ENCODE measurements at places on chromosomes 11 and 22. TPM values are rescaled to one million over a fixed set of nuclear protein-coding genes. Genes with fewer than 3 reads are reported as not detected.

GRCh38 chr11:25890626-25891260, 441.2 kb upstream of the ANO3 start:
- no peak for DNase-seq

- no peak for DNase-seq
Measured at GRCh38 chr11:7196396-7197146, 55.1 kb upstream of the SYT9 start.

- DNase-seq: no peak
Measured at GRCh38 chr11:32939046-32939445, 46.4 kb downstream of the QSER1 start.

- peak; percentile 82 for DNase-seq
Measured at GRCh38 chr11:65429724-65430405, 7.3 kb downstream of the NEAT1 start.

DNA sequence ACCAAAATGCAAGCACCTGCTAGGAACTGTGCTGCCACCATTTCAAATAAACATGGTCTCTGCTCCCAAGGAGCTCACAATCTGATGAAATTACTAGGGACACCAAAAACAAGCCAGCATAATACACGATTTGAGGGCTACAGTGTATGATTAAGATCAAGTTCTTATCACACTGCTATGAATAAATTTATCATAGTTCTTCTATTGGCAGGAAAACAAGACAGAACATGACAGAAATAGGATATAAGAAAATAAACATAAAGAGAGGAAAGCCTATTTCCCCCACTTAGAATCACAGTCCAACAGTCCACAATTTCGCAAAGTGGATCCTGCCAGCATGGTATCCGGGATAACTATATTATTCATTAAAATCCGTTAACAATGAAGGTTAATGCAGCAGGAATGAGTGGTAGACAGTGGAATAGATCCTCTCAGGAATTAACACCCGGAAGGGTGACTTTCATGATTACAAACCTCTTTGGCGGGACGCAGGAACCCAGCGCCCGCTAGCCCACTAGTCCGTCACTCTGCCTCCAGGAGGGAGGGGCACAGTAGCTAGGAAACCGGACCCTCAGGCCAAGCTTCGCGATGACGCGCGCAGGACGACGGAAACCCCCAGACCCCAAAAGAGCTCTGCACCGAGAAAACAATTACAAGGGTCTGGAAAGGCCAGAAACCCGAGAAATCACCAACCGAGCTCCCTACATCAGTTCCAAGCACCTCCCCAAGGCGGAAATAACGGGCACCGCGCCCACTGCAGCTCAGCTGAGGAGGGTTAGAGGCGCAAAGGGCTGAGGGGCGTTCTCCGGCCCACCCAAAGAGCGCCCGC, 607 bp downstream of the CCDC82 start:
- peak; percentile 56 for DNase-seq

DNA sequence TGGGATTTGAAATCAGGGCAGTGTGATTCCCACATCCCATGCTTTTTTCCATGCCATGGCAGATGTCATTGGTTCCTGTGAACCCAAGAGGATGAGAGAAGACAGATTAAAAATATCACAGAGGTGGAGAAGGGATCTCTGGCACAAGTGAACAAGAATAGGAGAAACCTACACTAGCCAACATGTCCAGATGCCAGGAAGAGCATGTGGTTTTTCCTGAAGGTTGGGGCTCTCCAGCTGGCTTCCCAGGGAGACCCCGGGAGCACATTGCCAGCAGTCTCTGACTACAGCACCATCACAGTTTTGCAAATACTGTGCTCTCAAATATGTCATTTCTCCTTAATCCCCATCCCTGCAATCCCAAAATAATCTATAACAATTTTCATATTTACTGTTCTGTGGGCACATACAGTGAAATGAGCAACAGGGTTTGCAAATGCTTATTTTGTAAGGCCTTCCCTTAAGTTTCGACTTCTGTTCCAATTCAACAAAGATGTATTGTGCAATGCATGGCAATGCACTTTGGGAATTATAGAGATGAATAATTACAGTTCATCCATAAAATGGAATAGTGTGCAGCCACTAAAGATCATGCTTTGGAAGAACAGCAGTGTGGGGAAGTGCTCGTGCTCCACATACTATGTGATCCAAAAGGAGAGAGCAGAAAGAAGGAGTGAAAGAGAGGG, 4.8 kb downstream of the ANKK1 start:
- DNase-seq: no peak

DNA sequence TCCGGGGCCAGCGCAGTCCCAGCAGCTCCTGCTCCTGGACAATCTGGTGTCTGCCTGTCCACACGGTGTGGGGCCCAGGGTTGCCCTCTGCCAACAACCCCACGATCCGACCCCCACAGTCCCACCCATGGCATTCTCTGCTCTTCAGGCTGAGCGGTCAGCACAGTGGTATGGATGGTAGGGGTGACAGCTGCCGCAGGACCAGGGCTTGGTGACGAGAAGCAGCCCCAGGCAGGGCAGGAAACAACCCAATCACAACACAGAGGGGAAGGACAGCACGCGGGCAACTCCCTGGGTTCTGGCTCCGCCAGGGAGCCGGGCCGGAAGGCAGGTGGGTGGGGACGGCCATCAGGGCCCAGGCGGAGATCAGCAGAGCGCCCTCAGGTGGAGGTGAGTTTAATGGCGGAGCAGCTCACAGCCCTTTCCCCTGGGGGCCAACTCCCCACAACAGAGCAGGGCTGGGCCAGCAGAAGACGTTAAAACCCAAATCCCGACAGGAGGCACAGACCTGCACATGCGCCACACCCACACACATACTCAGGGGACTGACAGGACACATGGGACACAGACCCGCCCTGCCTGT, 5.3 kb upstream of the CHADL start:
- no peak for DNase-seq

GRCh38 chr11:6584528-6584927, 18.9 kb downstream of the RRP8 start:
- DNase-seq: no peak

GRCh38 chr22:40348025-40348658, 1.8 kb downstream of the ADSL start:
- DNase-seq: no peak

DNA sequence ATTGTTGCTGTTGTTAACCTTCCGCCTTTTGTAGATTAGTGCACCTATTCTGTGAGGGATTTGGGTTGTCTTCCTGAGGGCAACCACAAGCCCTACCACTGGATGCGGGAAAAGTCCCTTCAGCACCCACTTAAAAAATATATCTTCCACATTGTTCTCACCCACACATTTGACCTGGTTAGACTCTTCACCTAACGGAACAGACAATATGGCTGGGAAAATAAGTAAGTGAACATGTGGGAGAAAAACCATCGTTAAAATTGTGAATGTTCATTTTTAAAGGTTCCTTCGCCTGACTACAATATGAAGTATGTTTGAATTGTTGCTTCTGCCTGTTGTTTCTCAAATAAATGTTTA, 72.0 kb upstream of the MPEG1 start:
- DNase-seq: no peak

DNA sequence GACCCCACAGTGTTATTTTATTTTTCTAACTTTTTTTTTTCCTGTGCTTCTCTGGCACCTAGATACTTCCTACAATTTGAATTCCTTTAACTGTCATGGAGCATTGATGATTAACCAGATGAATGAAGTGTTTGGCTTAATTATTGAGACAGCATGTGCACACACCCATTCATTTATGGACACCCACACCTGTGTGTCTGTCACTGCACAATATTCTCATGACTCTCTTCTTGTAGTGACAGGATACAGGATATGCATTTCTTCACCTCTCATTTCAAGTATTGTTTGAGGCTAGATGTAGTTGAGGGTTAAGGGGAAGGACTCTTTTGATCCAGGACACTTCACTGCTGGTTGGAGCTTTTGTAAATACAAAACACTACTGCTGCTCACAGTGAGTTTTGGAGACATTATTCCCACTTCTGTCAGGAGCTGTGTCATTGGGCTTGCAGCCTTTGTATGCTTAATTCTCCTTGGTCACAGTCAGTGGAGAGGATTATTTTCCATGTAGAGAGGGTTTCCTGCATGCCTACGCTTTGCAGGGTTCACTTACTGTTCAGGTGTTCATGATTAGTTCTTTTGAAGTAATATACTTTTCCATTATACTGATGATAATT, 33.5 kb downstream of the SPECC1L start:
- DNase-seq: no peak

- no peak for DNase-seq
Measured at GRCh38 chr11:76918941-76919386, 58.2 kb downstream of the ACER3 start.

DNA sequence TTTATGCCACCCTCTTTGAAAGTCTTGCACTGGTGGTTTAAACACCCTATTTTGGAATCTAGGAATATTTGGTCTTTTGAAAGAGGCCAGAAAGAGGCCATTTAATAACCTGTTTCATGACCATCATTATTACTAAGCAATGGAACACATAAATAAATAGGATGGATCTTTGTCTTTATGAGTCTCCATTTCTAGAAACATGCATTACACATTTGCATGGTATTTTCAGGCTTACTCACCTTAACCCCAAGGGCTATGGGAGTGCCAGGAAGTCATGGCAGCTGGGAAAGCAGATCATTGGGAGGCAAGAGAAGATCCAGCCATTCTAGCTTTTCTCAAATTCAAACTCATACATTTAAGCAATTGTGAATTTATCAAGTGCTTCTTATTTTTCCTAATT, 185.8 kb upstream of the POU2AF2 start:
- DNase-seq: no peak

GRCh38 chr22:46693634-46694415, 44.2 kb downstream of the CERK start:
- no peak for DNase-seq

- no peak for DNase-seq
Measured at GRCh38 chr22:46110215-46110614, 40.1 kb upstream of the PPARA start.

DNA sequence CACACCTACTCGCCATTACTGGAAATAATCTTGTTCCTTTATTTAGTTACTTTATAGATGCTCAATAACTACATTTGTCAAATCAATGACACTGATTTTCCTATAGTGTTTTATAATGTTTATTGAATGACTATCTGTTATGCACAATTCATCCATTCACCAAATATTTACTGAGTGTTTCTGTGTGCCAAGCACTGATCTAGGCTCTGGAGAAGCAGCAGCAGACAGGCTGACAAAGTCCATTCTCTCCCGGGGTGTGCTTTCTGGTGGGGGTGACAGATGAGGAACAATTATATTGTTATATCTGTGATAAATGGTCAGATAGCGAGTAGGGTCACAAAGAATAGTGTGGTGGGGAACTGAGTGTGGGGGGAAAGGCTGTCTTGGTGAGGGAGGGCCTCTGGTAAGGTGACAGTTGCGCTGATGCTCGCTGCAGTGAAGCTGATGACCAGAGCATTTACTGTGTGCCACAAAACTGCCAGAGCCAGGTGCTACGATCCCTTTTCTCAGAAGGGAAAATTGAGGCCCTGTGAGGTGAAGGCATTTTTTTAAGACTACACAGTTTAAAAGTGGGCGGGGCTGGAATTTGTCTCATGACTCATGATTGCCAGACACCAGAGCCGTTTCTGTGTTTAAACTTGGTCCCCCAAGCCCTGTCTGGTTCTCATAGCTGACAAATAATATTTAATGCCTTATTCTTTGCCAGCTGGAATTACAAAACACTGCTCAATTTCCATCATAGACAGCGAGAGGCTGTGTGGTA, 10.2 kb downstream of the PACS1 start:
- no peak for DNase-seq

DNA sequence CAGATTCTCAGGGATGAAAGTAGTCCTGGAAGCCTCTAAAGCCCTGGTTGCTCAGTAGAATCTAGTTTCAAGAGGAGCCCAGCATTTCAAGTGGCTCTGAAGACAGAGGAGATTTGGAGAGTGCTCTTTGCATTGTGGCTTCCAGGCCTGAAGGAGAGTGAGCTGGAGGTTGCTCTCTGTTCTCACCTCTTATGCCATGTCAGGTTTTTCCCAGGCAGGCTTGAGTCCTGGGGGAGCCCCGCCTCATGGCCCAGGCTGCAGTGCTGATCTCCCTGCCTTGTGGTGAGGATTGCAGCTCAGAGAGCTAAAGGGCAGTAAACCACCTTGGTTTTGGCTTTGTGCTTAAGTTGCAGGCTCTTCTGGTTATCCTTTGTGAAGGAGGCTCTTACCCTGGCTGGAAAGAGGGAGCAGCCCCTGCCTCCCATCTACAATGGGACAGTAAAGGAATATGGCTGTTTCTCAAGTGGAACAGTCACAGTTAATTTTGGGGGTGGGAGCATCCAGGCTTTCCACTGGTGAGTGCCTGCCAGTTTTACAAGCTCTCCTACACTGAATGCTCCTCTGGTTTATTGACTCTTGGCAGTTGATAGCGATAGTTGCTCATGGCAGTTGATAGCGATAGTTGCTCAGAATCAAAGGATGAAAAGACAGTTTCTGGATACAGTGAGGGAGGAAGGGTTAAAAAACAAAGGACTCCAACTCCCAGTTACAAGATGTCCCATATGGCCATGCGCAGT, 32.6 kb downstream of the RCOR2 start:
- peak; percentile 64 for DNase-seq

GRCh38 chr11:65870307-65870658, 2.3 kb downstream of the EFEMP2 start:
- peak; percentile 58 for DNase-seq

DNA sequence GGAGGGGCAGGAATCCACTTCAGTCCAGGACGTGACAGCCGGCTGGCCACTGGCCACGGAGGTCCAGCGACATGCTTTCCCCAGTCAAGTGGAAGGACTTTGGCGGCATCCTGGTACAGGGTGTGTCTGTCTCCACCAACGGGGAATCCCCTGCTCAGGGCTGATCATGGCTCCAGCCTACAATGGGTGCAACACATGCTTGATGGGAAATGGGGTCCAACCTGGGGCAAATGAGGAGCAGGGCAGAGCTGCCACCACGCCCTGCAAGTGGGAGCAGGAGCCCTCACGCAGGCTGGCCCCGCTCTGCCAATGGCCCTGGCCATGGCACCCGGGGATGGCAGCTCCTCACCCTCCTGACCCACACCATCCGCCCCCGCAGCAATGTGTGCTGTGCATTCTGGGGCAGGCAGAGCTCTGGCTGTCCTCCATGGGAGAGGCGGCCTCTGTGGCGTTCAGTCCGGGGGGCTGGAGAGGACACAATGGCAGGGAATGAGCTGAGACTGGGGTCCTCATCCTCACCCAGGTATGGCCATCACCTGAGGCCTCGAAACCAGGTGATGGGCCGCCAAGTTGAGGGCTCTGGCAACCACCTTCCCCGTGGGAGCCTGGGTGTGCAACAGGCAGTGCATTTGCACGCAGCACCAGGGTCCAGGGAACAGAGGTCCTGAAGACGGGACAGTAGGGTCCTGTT, 5.8 kb upstream of the SEPTIN5 start:
- peak; percentile 85 for DNase-seq

GRCh38 chr11:67266449-67267187, at the start of gene GRK2:
TSS of gene GRK2 (plus strand) at chr11:67266473. CDS start at chr11:67266700, 227 bp downstream.
- no peak for DNase-seq

The HEPHL1 gene
- total RNA-seq: not detected

The DDI1 gene
- total RNA-seq: not detected

The ARFIP2 gene
- 43.1 TPM for total RNA-seq

The GAB4 gene
- not detected for total RNA-seq

The SPON1 gene
- total RNA-seq: 12.6 TPM

The RIC3 gene
- 11.9 TPM for total RNA-seq

The MS4A3 gene
- total RNA-seq: not detected

Measured in upper lobe of left lung (tissue), 6 donors.